Uterus (tissue), 4 donors: ENCODE measurements at places on chromosomes 3 and 15.

GRCh38 chr15:51497806-51498205 lies 124.8 kb downstream of the DMXL2 start:
- H3K36me3 ChIP-seq: no peaks in the 10 kb centered on the region
- no peak for DNase-seq

GRCh38 chr3:110026421-110026820 lies 689.1 kb upstream of the DPPA4 start:
- H3K36me3 ChIP-seq: no peaks in the 10 kb centered on the region
- no peak overlapping the region for H3K4me3 ChIP-seq

DNA sequence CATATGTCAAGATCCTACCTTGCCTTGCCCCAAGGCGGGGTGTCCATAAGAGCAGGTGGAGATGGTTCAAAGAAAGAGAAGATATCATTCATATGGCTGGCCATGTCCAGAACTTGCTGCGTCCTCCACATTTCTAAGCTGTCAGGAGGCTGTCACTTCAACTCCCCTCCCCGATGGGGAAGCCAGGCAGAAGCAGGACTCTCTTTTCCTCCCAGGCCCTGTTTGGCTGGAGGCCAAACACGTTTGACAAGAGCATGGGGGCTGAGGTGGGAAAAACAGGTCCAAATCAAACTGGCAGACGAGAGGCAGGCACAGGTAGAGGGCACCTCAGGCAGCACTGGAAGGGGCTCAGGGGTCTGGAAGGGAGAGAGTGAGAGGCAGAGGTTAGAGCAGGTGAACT lies 37.7 kb downstream of the MESD start:
- no peak overlapping the region for H3K27ac ChIP-seq
- no peaks in the 10 kb centered on the region for H3K36me3 ChIP-seq
- H3K27me3 ChIP-seq: no peaks in the 10 kb centered on the region
- peak; percentile 8 for DNase-seq

DNA sequence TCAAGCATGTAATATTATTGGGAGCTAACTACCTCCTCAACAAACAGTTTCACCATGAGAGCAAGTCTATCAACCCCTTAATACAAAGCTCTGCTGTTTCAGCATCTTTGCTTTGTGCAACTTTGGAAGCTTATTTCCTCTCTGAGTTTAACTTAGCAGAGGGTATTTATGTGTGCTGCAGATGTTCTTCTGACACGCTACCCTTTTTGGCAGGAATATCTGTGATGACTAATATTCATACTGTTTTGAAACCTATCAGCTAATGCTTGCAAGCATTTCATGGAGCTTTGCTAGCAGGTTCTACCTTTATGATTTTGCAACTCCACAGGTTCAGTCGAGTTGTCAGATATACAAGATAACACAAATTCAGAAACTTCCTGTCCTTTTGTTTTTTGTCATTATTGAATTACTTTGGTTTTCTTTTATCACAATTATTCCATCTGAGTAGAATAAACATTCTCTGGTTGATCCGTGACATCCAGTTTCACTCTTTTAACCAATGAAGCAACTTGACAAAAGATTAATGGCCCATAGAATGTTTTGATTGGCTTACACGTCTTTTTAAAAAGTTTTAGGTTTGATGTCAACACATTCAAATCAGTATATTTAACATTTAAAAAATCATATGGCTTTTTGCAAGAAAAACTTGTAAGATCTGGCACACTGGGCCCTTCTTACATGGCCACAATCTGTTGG lies 1.7 kb upstream of the SLC9A9 start:
- H3K36me3 ChIP-seq: no peaks in the 10 kb centered on the region
- no peak overlapping the region for H3K4me3 ChIP-seq
- no peak for DNase-seq
- H3K27ac ChIP-seq: no peak overlapping the region

DNA sequence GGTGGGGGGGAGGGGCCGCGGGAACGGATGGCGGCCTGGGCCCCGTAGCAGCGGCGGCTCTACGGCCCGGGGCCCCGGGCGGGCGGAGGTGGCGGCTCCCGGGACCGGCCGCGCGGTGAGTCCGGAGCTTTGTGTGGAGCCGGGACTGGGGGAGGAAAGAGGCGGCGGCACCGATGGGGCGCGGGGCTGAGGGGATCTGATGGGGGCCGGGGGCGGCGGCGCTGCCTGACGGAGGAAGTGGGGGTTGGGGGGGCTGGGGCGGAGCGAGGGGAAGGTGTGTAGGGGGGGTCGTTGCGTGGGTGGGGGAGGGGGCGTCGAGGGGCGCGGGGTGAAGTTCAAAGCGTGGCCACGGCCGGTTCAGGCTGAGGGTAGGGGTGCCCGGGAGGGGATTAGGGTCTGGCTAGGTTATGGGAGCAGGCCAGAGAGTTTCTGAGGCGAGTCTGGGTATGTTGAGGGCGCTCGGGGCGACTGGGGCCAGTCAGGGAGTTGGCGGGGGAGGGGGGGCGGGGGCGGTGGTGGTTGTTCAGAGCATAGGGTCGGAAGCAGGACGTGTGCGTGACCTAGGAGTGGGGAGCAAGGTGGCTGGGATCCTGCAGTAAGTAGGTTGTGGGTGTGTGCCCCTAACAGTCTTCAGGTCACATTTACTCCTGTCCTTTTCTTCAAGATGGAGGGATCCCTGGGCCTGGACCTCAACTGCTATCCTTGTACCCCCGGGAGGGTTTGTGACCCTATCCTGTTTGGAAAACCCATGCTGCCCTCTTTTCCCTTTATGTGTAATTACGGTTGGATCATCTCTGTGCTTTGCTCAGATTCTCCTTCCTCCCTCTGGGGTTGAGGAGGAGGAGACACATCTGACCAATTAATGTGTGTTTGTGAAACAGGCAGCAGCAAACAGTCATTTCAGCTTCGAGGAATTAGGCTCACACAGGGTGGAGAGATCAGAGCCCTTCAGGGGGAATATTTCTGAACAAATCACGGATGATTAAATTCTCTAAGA lies 644 bp downstream of the ZNF609 start:
- H3K27me3 ChIP-seq: no peaks in the 10 kb centered on the region
- DNase-seq: peak; percentile 39
- H3K4me1 ChIP-seq: peaks cover 23% of the 10 kb centered on the region
